ENCODE measurements at places on chromosomes 1 and 21.

- no peak for DNase-seq
Measured at GRCh38 chr1:35845766-35846165, 37.2 kb upstream of the AGO1 start.

DNA sequence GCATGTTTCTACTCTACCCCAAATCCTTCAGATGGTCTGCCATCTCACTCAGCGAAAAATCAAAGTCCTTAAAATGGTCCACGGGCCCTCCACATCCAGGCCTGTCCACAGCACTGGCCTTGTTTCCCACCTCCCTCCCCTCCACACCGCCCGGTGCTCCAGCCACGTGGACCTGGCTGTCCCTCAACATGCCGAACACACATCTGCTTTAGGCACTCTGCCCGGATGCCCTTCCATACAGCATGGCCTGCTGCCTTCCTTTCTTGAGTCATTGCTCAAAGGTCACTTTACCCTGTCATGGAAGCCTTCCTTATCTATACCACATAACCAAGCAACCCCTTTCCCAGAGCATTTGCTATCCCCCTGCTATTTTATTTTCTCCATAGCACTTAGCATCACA lies 143.0 kb downstream of the DNM3 start:
- DNase-seq: no peak

- DNase-seq: peak; percentile 76
Measured at GRCh38 chr1:6108937-6109614, 63.4 kb downstream of the KCNAB2 start.

GRCh38 chr1:54844564-54844963 lies 42.4 kb downstream of the DHCR24 start:
- peak; percentile 32 for DNase-seq

DNA sequence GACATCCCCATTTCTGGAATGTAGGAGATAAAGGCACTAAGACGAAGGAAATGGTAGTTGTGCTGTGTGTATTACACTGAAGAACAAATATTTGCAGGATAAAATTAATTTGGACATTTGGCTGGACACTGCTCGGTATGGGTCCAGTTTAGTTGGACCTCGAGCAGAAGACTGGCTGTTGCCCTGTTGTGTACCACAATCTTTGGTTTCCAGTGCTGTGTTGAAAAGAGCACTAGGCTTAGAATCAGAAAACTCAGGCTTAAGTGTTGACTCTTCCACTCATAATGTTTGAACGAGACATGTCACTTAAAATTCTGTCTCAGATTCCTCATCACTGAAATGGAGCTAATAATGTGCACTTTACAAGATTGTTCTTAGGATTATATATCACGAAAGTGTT lies 1.2 kb upstream of the ARPC5 start:
- DNase-seq: no peak

GRCh38 chr1:217494767-217495166 lies 136.1 kb downstream of the GPATCH2 start:
- no peak for DNase-seq

GRCh38 chr1:26999440-26999987 lies 6.0 kb downstream of the TRNP1 start:
- no peak for DNase-seq

DNA sequence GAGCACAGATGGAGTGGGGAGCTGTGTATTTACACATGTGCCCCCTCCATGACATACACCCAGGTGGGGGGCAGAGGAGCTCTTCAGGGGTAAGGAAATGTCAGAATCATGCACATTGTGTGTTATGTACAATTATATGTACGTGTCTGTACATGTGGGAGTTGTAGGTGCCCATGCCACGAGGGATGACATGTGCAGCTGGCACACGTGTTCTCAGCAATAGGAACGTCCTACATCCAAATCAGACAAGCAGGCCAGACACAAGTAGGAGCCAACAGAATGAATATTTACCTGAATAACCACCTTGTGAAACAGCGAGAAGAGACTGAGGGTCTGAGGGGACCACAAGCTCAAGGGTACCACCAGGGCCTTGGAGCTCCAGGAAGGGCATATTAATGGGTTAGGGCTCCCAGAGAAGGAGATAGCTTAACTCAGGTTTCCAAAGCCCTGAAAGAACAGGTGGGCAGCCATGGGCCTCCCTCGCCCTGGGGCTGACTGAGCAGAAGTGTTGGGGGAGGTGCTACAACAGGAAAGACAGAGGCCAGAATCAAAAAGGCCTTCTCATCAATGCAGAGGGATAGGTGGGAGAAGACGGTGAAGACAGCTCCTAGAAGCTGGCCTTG lies 3.2 kb downstream of the COL16A1 start:
- no peak for DNase-seq

DNA sequence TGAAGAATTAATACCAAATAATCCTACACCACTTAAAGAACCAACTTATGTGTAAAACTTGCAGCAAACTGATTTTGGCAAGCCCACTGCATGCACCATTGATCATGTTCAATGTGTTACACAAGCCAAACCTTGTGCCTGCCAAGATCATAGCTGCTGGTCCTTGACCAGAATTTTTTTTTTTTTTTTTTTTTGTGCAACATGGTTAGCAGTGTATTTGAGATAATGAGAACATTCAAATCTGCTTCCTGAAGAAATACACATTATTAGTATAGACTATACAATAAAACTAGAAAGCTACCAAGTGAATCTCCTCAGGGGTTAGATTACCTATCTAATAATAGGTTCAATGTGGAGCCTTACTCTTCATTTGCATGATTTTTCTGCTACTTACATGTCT lies 421.0 kb downstream of the MRPL39 start:
- DNase-seq: no peak

DNA sequence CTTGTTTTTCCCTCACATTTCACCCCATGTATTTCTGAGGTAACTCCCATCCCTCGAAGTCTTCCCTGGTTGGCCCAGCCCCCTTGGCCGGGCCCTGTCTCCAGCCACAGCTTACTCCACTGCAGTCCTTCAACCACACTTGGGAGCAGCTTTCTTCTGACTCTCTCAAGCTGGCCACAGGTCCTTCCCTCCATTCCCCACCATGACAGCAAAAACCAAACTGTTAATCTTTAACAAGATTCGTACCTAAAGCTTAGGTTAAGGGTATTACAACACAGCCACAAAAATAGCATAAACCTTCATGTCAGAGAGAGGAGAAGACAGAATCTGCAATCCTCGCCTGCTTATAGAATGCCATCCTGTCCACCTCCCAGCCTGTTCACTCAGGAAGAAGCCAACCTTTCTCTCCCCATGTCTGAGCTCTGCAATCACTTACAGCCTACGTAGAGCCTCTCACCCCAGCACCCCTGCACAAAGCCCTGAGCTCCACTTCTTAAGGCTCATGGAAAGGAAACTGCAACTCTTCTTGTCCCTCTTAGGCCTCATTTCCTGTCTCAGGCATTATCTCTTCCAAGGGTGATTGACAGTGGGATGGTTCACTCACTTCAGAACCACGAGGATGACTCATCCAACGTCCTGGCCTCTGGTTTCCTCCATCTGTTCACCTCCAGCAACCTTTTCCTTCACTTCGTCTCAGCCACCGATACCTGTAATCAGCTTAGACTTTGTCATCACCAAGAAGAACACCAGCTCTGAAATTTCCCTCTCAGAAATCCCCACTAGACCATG lies 72.8 kb downstream of the CD2 start:
- DNase-seq: peak; percentile 65

GRCh38 chr1:112808861-112809684 lies 93.9 kb upstream of the PPM1J start:
- peak; percentile 87 for DNase-seq

DNA sequence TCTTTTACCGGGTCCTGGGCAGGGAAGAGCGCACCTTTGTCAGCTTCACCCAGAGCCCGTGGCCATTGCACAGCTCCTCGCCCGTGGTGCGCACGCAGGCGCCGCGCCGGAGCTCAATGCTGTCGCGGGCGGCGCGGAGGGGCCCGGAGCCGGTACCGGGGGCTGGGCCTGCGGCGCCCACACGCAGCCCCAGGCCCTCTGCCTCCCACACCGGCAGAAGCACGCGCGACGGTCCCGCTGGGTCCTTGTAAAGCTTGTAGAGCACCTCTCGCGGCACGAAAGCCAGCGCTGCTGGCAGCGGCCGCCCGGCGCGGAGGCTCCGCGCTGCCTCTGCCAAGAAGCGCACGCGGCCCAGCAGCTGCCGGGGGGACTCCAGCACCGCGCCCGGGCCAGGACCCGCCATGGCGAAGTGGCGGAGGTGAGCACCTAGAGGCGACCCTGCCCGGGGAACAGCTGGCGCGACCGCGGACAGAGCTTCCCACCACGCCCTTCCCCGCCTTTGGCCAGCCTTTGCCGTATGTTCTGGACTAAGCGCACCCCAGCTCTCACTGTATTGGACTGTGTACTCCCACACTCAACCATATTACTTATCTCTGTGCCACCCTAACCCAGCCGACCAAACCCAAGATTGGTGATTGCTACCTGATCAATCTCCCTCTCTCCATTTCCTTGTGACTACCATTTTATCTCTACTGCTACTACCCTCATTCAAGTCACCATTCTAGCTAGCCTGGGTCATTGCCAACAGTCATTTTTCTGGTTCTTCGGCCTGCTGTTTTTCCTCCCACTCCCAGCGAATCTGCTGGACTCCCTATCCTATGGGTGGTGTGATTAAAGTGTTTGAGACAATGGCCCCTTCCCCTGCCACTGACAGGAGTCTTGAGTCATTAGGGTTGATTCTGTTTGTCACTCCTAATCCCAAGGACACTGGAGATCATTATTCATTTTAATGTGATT lies at the start of gene HECTD3:
Gene HECTD3, minus strand, starts transcription at position 470 of the 957 bp plus-strand sequence. Its CDS starts 67 bp downstream, at position 403.
- DNase-seq: peak; percentile 83

GRCh38 chr1:67138813-67139499 lies 4.2 kb upstream of the C1orf141 start:
- no peak for DNase-seq

DNA sequence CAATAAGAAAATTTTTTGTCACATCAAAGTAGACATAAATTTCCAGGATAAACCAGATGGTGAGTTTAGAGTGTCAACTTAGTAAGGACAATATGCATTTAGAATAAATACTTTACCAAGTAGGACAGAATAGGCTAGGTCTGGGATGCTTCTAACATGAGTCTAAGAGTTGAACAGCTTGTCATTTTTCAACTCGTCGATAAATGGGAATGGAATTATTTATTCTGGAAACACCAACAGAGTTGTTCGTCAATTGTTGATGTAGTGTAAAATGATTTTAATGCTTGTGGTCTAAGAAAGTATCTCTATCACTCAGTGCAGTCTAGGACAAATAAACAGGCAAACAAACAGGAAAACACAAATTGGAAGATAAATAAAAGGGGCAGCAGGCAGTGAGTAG lies 358.4 kb upstream of the ST6GALNAC5 start:
- no peak for DNase-seq

- DNase-seq: peak; percentile 77
Measured at GRCh38 chr1:110524311-110525248, 5.6 kb upstream of the KCNA10 start.

GRCh38 chr1:228852024-228852423 lies 116.7 kb downstream of the RHOU start:
- DNase-seq: no peak

DNA sequence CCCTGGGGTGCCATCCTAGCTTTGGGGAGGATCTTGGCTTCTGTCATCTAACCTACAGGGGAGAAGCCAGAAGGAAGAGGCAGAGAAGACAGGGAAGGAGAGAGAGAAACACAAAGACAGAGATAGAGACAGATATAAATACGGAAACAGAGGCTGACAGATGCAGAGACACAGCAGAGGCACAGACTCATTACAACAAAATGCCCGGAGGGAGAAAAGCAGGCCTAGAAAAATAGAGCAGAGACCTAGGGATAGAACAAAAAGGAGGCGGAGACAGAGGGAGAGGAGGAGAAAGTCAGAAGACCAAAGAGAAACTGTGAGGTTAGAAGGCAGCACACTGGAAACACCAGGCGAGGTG lies 1.9 kb downstream of the PEAR1 start:
- no peak for DNase-seq

DNA sequence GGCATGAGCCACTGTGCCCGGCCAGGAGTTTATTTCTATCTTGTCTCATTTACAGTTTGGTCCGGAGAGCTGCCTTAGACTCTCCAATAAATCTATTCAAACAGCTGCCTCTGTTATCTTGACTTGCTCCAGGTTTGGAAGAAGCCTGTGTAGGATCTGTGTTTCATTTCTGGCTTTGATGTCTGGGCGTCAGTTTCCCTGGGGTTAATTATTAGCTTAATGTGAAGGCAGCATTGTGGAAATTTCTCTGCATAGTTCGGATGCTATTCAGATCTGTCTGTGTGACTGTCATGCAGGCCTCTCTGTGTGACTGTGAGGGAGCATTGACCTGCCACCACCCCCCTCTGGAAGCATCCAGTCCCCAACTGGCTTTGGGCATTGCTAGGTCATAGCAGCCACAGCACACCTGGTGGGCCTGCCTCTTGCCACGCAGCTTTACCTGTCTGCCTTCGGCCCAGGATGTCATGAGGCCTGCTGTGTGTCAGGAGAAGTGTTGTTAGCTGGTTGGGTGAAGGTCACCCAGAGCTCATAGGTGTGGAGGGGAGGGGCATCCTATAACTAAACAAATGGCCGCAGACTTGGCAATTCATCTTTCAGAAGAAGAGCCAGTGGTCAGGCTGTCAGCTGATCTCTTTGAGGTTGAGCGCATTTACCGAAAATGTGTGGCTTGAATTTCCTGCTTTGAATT lies 9.8 kb downstream of the IFNGR2 start:
- no peak for DNase-seq
